ENCODE measurements at places on chromosomes 16 and 17. TPM values are rescaled to one million over a fixed set of nuclear protein-coding genes. Genes with fewer than 3 reads are reported as not detected.

Gene RGS11
- total RNA-seq, result 2.7 TPM

Gene EFTUD2
- total RNA-seq, result 159 TPM

Gene SAMD14
- 0.18 TPM for total RNA-seq

Gene NRN1L
- not detected for total RNA-seq

Gene ABCA9
- total RNA-seq, result not detected
